GM12878 (cell line): ENCODE measurements at places on chromosomes 16 and 17.

DNA sequence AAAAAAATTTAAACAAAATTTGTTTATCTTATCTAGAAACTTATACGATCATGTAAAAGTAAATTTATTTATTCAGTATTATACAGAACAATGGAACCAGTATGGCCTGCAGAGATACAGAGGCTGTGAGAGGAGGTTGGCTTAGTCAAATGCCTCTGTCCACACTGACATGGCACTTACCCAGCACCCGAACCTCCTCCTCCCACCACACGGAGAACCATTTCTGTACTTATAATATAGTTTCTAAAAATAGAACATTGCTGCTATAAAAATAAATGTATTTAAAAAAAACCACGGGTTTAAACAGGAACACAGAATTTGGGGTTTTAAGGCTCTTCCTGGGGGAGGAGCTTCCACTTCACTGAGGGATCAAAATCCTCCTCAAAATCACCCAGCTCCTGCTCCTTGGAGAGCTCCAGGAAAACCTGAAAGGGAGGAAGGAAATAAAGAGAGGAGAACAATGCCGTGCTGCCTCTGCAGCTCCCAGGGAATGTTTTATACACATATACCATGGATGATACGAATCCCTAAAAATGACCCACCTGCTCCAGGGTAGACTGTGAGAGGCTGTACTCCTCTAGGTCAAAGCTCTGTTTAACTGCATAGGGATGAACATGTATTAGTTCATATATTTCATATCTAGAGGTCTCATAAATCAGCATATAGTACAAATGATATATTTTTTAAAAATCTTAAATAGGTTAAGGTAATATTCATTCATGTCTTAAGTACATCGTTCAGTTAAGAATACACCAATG, 87.3 kb downstream of the ABCA8 start:
- no peak for DNase-seq

GRCh38 chr17:49162866-49163265, 30.3 kb downstream of the B4GALNT2 start:
- no peak for DNase-seq

DNA sequence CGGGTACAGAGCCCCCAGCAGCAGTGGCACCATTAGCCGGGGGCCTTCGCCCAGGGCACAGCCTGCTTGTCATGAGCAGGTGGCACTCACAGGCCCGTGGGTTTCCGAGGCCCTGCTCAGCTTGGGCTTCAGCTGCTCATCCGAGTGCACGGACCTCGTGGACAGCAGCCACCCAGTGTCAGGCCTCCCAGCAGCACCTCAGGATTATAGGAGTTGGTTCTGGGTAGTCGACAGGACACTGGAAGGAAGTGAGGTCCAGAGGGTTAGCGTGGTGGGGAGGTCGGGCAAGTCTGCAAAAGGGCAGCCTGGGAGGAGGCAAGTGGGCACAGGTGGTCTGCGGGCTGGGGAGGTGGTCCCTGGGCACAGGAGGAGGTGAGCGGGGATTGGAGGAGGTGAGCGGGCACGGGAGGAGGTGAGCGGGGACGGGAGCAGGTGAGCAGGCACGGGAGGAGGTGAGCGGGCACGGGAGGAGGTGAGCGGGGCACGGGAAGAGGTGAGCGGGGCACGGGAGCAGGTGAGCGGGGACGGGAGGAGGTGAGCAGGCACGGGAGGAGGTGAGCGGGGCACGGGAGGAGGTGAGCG, 5.1 kb upstream of the CPNE7 start:
- DNase-seq, result no peak

DNA sequence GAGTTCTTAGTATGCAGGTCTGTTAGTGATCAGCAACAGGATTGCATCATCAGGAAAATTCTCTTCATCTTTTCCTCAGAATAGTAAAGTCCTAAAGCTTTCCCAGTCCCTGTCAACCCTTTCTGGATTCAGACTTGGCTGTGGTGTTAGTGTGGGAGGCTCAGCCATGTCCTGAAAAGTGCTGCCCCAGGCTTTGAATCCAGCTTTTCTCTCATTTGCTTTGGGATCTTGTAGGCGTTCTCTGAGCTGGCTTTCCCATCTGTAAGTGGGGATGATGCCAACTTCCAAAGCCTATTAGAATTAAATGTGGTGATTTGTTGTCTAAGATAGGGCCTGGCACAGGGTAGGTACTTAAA, 3.0 kb downstream of the ALKBH5 start:
- no peak for DNase-seq

DNA sequence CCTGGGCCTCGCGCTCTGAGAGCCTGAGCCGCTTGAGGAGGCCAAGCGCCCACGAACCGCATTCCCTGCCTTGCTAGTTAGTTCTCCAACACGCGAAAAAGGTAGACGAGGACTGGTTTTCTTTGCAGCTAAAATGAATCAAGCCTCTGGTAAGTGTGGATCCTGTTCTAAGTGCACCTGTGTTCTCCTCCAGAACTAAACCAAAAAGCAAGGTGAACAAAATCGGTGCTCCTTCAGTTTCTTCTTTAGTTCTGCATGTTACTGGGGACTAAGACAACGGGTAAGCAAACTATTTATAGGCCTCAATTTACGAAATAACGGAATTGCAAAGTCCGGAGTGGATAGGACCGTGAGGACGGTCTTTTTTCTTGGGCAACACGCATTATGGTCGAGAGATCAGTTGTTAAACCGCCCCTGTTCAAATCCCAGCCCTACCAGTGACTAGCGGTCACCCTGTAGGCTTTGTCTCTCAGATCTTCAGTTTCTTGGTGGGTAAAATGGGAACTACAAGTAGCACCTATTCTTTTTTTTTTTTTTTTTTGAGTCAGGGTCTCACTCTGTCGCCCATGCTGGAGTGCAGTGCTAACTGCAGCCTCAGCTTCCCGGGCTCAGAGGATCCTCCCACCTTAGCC, 993 bp upstream of the ANKRD11 start:
- no peak for DNase-seq

- DNase-seq, result no peak
Observed at GRCh38 chr16:76360404-76360803, 83.2 kb downstream of the CNTNAP4 start.

DNA sequence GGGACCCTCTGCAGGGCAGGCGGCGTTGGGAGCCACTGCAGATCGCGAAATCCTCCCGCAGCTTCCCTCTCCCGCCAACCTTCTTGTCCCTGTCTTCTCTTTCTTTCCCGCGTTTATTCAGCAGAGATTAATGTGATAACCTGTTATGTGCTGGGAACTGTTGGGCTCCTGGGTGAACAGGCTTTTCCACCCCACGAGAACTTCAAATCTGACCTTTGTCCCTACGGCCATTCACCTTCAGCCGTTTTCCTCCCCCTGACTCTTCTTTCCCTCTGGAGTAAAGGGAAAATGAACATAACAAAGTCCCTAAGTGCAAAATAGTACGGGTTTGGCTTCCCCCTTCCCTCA, 15.2 kb upstream of the KPNA2 start:
- DNase-seq, result no peak

DNA sequence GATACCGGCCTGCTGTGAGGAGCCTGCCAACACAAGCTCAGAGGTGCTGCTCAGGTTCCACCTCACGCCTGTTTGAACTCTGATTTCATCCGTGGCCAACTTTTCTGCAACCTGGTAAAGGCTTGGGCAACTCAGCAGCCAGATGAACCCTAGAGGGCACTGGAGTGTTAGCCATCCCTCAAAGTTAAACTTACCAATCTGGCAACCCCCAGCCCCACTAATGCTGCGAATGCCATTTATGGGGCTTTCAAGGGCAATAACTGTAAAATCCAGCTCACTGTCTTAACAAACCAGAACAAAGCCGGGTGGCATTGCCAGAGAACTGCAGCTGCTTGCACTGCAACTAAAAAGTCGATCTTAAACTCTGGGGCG, 105.5 kb downstream of the AXIN2 start:
- no peak for DNase-seq
